ENCODE measurements at places on chromosomes 5 and 9.

- DNase-seq: no peak
Measured at GRCh38 chr5:38341056-38341455, 82.7 kb downstream of the EGFLAM start.

DNA sequence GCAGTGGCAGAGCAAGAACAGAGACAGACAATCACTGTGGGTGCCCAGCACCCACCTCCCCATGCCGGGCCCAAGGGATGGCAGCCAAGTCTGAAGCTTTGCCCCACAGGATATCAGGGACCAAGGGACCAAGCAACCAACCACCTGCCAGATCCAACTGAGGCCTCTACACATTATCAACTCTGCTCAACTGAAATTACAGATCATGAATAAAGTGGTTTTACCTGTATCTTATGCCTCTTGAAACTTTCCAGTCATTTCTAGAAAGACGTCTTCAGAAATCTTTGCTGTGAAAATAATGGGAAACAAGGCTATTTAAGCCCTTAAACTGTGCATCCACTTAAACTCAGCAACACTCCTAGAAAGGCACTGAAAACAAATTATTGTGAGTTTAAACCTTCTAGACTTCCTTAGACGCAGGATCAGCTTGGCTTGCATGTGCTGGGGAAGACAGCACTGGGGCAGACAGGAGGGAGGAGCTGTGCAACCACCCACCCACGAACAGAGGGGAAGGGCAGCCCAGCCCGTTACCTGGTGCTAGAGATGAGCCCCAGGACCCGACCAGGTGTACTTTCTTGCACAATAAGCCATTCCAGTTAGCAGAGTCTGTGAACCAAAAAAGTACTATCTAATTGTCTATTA, 80.0 kb downstream of the SEMA4D start:
- no peak for DNase-seq

- no peak for DNase-seq
Measured at GRCh38 chr5:109786206-109786855, 96.6 kb downstream of the MAN2A1 start.

- DNase-seq: no peak
Measured at GRCh38 chr5:36168737-36169136, 16.8 kb downstream of the SKP2 start.

DNA sequence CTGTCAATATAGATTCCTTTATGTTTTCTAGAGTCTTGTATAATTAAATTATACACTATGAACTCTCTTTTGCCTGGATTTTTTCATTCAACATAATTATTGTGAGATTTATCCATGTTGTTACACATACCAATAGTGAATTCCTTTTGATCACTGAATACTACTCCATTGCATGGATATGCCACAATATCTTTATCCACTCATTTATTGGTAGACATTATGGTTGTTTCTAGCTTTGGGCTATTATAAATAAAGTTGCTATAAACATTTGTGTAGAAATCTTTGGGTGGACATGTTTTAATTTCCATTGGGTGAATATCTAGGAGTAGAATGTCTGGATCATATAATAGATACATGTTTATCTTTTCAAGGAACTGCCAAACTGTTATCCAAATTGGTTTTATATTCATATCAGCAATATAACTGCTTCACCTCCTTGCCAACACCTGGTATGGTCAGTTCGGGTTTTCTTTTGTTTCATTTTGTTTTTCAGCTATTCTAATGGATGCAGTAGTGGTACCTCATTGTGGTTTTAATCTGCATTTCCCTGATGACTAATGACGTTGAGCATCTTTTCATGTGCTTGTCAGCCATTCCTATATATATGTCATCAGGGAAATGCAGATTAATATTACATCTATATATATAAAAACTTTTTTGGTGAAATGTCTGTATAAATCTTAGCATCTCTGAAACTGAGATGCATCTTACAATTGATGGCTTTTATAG, 32.1 kb upstream of the TCF7 start:
- no peak for DNase-seq

DNA sequence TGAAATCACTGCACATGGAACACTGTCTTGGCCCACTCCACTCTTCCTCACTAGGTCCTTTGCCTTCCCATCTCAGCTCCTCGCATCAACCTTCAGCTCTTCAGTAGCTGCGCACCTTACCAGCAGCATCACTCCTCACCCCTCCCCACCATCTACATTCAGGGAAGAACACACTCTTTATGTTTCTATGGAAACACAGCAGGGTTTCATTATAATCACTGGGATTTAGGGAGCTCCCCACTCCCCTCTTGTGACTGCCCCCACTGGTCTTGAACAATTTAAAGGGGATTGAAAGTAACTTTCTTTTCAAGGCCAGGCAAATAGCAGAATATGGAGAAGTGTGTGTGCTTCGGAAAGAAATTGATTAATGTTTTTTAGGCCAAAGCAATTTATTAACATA, 111.2 kb downstream of the INSYN2B start:
- no peak for DNase-seq

GRCh38 chr5:157828944-157829639, 29.9 kb downstream of the CLINT1 start:
- no peak for DNase-seq

GRCh38 chr5:169426784-169427183, 125.8 kb upstream of the SLIT3 start:
- DNase-seq: no peak

DNA sequence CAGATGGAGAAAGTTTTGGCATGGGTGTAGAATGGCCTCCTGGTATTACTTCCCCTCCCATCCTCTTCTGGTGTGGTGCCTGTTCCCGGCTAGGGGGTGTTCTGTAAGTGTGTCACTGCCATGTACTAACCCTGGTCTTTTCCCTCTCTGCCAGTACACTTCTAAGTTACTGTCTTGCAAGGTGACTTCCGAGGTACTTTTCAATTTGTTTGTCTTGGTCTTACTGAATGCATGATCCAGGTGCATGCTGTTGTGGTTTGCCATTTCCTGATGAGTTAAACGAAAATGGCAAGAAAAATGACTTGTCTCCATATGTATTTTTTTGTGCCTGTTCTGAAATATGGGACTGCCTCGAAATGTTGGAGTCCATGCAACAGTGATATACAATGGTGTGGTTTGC, 46.0 kb downstream of the C9orf152 start:
- DNase-seq: no peak

- DNase-seq: no peak
Measured at GRCh38 chr9:95086564-95086955, 230.9 kb downstream of the FANCC start.

DNA sequence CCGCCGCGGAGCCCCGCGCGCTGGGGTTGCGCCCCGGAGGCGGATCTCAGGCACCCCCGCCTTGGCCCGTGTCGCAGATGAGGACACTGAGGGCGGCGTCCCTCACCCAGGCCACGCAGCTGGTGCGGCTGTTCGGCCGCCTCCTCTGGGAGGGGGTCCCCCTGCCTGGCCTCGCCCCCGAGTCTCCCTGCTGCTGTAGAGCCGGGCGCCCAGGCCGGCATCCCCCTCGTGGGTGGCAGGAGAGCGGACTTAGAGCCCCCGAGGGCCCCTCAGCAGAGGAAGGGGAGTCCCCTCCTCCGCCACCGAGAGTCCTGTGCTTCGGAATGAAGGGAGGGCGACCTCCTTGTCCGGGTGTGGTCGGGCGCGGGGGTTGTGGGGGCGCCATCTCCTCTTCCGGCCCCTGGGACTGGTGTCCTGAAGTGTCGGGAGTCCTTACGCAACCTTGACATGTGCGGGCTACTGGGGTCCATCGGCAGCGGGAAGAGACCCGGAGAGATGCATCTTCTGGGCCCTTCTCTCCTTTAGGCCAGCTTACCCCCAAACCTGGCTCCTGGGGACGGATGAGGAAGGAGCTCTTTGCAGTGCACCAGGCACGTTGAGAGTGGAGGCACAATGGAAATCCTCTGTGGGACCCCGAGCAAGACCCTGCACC, 11.7 kb upstream of the EXOSC2 start:
- DNase-seq: peak; percentile 21

DNA sequence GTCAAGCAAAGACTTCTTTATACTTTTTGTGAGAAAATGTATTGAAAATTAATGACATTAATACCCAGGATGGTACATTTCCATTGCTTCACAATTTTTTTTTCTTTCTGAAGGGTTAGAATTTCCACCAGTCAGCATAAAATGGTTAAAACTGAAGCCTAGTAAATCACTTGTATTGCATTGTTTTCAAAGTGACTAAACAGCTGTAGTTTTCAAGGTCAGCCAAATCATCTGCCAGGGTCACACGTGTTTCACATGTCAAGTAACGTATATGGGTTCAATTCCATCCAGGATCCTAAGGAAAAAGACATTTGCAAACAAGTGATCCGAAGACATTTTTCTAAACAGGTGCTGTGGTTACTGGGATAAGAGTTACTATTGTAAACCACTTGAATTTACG, 574.2 kb downstream of the RAB3C start:
- no peak for DNase-seq

DNA sequence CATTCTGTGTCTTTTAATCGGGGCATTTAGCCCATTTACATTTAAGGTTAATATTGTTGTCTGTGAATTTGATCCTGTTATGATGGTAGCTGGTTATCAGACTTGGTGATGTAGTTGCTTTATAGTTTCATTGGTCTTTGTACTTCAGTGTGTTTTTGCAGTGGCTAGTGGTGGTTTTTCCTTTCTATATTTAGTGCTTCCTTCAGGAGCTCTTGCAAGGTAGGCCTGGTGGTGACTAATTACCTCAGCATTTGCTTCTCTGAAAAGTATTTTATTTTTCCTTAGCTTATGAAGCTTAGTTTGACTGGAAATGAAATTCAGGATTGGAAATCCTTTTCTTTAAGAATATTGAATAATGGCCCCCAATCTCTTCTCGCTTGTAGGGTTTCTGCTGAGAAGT, 156.9 kb downstream of the CNTLN start:
- DNase-seq: no peak

DNA sequence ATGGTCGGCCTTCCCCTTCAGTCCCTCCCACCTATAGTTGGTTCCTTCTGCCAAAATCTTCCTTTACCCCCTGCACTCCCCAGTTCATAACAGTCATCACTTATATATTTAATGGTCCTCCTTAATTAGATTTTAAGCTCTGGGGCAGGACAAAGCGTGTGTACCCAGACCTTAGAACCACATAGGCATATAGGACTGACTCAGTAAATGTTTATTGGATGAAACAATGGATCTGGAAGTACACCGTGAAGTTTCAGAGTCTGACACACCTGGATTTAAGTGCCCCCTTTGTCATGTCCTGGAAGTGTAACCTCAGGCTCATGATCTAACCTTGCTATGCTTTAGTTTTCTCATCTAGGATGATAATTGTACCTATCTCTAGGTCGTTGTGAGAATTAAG, 32.0 kb downstream of the STARD4 start:
- no peak for DNase-seq

DNA sequence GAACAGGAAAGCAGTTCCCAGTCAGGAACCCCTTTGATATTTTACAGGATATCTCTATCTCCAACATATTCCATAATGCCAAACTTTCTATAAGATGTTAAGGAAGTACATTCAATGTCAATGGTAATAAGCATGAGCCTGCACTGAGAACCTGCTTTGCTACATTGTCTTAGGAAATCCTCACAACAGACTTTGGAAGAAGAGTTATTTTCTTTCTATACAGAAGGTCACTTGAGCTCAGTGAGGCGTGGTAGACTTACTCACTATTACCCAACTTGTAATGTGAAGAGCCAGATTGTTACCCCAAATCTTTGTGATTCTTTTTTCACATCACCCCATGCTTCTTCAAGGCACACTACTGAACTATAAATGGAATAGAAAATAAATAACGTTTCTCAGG, 435.9 kb downstream of the DNAH5 start:
- DNase-seq: no peak

DNA sequence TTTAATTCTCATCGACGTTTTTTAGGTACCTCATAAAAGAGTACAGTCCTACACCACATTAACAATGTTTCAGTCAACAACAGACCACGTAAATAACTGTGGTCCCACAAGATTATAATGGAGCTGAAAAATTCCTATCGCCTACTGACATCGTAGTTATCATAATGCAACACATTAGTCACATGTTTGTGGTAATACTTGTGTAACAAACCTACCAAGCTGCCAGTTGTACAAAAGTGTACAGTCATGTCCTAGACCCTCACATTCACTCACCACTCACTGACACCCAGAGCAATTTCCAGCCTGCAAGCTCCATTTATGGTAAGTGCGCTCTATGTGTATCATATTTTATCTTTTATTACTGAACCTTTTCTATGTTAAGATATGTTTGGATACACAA, 16.8 kb downstream of the GNAQ start:
- no peak for DNase-seq

DNA sequence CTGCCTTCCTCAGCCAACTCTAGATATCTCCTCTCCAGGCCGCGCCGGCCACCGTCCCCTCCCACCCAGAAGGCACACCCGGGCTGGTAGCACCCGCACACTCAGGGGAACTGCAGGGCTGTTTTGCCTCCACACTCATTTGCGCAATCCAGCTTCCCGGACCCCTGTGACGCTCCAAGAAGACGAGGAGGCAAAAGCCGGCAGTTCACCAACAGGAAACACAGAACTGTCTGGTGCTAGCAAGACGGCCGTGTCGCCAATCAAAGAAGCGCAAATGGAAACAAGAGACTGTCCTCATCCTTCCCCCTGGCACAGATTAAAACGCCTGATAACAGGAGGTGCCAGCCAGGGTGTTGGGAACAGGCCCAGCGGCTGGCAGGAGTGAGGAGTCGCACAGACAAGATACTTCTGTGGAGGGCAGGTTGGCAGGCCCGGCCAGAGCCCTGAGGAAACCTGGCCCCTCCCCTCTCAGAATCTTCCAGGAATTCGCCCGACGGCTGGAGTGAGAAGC, 7.8 kb downstream of the AGPAT2 start:
- no peak for DNase-seq

DNA sequence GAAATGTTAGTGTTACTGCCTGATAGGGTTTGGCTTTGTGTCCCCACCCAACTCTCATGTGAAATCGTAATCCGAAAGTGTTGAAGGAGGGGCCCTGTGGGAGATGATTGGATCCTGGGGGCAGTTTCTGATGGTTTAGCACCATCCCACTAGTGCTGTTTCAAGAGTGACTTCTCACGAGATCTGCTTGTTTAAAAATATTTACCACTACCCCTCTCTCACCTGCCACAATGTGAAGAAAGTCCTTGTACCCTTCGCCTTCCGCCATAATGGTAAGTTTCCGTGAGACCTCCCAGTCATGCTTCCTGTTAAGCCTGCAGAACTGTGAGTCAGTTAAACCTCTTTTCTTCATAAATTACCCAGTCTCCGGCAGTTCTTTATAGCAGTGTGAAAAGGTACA, 2.6 kb upstream of the RFX3 start:
- peak; percentile 83 for DNase-seq

DNA sequence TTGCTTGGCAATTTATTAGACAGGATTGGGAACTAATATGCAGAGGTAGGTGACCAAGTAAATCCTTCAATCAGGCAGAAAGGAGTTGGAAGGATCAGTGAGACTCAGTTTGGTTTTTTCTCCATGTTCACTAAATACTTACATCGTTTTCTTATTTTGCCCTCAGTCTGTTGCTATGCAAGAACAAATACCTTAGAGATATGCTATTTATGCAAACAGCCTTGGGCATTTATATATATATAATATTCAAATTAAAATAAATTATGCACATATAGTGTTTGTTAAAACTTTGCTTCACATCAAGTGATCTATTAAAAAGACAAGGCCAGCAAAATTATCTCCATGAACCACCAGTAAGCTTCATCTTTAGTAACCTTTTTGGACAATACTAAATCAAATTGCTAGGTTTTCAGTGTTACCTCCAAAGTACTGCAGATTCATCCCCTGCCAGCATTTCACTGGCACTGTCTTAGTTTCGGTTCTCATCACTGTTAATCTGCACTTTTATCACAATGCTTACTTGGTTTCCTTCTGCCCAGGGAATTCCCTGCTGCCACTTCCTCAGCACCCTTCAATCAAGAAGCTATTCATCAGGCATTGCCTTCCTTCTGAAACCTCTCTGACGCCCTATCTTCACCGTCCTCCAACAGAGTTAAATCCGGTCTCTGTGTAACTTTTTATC, 26.0 kb upstream of the LIFR start:
- DNase-seq: no peak
